CD4-positive, alpha-beta T cell treated with Interleukin-4 for 4 hours (primary cell): ENCODE measurements at places on chromosomes 6 and 20.

DNA sequence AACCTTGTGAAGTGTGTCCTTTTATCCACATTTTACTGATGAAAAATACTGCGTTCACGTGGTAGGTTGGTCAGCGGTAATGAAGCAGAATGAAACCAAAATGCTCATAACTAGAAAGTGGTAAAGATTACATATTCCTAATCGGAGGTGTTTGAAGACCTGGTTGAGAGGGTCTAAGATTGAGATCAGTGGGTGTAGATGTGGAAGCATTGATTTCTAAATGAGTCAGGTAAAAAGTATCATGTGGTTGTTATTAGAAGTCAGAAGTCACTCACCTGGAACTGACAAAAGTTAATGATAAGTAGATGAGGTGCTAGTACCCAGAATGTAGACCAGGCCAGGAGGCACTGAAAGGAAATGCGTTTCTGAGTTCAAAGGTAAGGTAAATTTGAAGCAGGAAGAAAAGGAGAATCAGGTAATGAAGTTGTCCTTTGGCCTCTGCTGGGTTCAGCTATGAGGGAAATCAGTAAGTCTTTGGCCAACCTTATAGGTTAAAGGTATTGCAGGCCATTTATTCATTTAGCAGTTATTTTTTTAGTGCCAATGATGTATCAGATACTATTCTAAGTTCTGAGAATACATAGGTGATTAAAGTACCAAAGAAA, 31.2 kb downstream of the FAM83B start:
- no peak for DNase-seq

GRCh38 chr20:36826554-36827244, 49.2 kb upstream of the TLDC2 start:
- DNase-seq: no peak

- no peak for DNase-seq
These were observed 525 bp upstream of the MAK start for GRCh38 chr6:10838794-10839333.

GRCh38 chr6:126603410-126603809, 263.5 kb downstream of the CENPW start:
- no peak for DNase-seq

DNA sequence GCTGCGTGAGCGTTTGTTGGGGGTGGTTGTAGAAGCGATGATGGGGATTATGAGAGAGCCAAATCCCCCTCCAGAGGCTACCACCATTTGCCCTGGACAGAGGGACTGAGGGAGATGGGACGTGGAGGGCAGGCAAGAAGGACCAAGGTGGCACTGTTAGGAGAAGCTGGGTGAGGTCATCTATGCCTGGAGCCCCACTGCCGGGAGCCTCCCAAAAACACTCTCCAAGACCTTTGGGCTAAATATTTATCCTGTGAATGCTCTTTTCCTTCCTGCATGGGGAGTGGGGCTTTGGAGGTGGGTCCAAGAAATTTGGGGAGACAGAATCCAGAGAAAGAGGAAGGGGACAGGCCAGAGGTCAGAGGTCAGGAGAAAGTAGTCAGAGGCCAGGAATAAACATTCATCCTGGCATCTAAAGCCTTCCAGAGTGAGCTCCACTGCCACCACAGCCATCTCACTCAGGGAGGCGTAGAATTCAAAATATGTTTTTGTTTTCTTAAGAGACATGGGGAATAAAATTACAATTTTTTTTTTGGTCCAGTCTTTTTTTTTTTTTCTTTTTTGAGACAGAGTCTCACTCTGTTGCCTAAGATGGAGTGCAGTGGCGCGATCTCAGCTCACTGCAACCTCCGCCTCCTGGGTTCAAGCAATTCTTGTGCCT, 17.8 kb upstream of the PTGIS start:
- DNase-seq: no peak

DNA sequence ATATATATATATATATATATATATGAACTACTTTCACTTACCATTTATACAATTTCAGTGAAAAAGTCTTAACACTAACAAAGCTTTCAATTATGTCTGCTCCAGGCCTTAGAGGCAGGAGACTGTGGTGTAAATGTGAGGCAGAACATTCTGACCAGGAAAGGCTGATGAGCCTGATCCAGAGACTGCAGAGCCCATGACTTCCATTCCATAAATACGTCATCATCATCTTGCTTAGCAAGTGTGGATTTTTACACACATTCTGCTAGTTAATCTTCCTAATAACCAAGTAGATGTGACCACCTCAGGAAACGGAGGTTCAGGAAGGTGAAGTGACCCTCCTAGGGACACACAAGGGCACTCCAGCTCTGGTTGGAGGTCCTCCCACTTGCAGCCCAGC, 14.9 kb downstream of the TRERF1 start:
- DNase-seq: no peak
